ENCODE measurements at places on chromosomes 11 and 22.

- DNase-seq: no peak
Measured at GRCh38 chr11:34639545-34639944, 18.7 kb downstream of the EHF start.

GRCh38 chr11:70155386-70155785 lies 47.7 kb upstream of the FADD start:
- no peak for DNase-seq

GRCh38 chr22:38860283-38861169 lies 11.5 kb downstream of the CBX6 start:
- no peak for DNase-seq

GRCh38 chr11:23205156-23205871 lies 345.0 kb upstream of the CCDC179 start:
- no peak for DNase-seq

- no peak for DNase-seq
Measured at GRCh38 chr11:83151274-83151977, 5.5 kb upstream of the PCF11 start.

- DNase-seq: no peak
Measured at GRCh38 chr11:32563600-32563959, 20.1 kb upstream of the EIF3M start.

DNA sequence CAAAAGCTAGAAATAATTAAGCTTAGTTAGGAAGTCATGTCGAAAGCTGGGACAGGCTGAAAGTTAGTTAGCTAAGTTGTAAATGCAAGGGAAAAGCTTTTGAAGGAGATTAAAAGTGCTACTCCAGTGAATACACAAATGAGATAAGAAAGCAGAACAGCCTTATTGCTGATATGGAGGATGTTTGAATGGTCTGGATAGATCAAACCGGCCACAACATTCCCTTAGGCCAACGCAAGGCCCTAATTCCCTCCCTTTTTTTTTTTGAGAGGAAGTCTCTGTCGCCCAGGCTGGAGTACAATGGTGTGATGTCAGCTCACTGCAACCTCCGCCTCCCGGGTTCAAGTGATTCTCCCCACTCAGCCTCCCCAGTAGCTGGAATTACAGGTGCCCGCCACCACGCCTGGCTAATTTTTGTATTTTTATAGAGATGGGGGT lies 23.3 kb upstream of the WEE1 start:
- no peak for DNase-seq

- no peak for DNase-seq
Measured at GRCh38 chr11:114553642-114554041, 6.0 kb downstream of the NXPE1 start.

DNA sequence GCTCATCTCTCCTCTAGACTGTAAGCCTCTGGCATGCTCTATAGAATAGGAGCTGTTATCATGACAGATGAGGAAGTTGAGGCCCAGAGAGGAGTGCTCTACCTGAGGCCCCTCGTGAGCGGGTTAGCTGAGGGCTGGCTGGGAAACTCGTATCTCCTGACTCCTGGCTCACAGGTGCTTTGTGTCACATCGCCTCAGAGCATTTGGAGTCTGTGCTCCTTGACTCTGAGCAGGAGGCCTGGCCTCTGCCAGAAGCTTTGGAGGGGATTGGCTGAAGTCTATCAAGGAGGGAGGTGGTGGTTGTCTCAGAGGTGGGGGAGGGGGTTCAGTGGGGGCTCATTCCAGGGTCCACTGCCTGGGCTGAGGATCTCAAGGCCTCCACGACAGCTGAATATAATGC lies 7.4 kb downstream of the KCNC1 start:
- DNase-seq: no peak

GRCh38 chr11:78646564-78647185 lies 72.0 kb upstream of the NARS2 start:
- no peak for DNase-seq

DNA sequence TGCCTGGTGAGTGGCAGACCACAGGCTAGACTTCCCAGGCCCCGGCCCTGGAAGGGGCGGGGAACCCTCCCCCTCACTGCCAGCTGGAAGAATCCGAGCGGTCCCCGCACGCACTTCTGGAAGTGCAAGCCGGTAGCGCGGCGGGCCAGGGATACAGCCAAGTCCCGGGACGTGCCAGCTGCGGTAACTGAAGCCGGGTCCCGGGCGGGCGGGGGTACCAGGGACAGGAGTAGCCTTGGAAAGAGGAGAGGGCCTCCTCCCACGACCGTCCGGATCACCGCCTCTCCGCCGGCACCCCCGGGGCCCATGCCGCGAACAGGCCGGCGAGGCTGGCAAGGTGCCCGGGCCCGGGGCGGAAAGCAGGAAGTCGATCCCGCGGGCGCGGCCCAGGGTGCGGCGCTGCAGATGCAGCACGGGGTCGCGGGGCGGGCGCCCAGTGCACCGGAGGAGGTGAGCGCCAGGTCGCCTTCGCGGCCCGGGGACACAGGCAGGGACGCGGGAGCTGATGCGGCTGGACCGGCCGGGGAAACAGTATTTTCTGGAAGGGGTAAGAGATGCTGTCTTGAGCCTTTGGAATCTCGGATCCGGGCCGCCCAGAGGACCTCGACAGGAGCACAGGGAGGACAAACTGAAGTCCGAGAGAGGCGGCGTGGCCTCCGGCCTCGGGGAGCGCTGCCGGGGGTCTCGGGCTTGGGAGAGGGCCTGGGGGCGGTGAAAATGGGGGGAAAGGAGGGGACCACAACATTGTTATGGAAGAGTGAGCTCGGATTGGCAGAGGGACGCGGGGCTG lies 783 bp upstream of the SLC35C1 start:
- peak; percentile 77 for DNase-seq

DNA sequence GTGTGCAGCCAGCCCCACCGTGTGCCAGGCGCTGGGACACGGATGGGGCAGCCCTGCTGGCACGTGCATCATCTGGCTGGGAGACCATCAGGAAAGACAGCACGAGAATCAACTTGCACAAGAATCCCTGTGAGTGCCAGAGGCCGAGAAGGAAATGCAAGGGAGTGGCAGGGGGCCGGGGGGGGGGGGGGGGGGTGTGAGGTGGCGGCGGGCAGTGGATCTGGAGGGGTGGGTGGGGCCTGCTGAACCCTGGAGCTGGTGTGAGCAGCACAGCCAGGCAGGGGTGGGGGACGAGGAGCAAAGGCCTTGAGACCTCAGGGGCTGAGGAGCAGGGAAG lies 14.0 kb upstream of the FLRT1 start:
- DNase-seq: no peak

GRCh38 chr22:19060356-19061009 lies 61.7 kb downstream of the DGCR2 start:
- DNase-seq: no peak

- DNase-seq: no peak
Measured at GRCh38 chr11:58165504-58166106, 23.3 kb upstream of the OR9Q2 start.

DNA sequence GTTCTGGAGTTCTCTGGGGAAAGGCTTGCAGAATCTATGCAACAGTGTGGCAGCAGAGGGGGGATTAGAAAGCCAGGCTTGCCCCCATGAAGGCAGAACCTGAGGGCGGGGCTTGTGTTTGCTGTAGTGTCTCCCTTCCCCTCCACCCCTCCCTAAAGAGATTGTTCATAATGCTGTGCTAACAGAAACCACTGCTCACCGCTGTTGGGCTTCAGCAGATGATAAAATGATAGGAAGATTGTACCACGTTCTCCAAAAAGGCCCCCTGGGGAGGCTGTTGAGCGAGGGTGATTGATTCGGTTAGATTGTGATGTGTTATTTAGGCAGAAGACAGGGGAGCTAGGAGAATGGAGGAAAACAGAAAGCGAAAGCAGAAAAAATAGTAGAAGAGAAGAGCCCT lies 215.2 kb upstream of the NCAM1 start:
- no peak for DNase-seq

GRCh38 chr11:67522844-67523555 lies at the start of gene CABP2:
Gene CABP2, minus strand, starts transcription at chr11:67523446. Its CDS starts 120 bp downstream, at chr11:67523326.
- DNase-seq: no peak

Data from natural killer cell treated with Interleukin-12 subunit alpha and Interleukin-12 subunit beta and Interleukin-15 and Interleukin-18, amount 100 ng/mL, for 72 hours (primary cell).